Right hindlimb (tissue), 1 donor: ENCODE measurements at places on chromosomes 5 and 9.

GRCh38 chr5:56105511-56106291, 110.9 kb upstream of the IL6ST start:
- no peak for DNase-seq

DNA sequence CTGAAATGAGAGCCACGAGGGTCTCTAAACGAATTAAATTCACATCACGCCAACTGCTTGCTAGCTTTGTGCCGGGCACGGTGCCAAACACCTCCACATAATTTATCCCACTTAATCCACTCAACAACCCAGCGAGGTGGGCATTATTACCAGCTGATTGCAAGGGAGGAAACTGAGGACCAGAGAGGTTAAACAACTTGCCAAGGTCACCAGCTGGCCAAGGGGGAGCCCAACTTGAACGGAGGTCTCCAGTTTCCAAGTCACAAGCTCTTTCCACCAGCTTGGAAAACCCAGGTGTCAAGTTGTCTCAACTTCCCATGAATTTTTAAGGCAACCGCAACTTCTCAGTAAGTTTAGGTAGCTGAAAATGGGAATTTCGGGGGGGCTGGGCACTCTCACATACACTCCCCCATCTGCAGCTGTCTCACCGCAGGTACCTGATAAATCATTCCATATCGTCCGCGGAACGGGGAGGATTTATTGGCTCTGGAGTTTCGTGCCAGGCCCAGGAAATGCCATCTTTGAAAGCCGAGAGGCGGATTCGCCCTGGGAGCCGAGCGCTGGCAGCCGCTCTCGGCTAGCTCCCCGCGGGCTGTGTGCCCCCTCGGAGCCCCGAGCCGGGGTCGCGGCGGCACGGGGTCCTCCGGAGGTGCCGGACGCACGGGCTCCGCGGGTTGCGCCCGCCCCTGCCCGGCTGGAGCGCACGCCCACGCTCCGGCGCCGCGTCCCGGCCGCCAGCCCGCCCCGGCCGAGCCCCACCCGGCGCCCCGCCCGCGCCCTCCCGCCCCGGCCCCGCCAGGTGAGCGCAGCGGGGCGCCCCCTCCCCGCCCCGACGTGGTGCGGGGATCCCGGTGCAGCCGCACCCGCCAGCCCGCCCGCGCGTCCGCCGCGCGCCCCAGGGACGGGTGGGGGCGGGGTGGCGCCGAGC, 617 bp downstream of the PTPN3 start:
- DNase-seq, result no peak

DNA sequence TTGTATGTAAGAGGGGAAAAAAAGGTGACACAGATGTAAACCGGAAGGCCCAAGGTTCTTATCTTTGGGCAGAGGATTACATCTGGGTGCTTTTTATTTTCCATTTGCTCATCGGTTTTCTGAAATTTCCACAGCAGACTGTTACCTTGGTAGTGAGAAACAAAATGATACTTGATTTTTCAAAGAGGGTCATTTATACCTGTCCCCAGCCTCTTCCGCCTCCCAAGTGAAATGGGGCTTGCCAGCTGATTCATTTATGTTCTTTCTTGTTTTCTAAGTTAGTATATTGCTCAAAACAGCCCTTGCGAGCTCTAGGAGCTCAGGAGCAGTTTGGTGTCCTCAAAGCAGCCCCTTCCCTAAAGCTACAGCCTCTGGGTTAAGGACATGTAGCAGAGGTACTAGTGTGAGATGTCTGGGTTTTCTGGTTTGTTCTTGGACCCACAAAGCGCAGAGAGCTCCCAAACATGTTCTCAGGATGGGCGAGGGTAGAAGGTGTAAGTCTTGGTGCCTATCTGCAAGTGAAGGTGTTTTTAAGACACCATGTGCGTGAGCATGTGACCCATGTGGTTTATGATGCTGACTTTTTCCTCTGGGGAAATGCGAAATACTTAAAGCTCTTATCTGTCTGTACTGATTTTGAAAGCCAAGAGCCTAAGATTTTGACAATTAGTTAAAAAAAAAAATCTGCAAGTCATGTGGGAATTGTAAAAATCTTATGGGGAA, 38.3 kb downstream of the DAPK1 start:
- no peak for DNase-seq

DNA sequence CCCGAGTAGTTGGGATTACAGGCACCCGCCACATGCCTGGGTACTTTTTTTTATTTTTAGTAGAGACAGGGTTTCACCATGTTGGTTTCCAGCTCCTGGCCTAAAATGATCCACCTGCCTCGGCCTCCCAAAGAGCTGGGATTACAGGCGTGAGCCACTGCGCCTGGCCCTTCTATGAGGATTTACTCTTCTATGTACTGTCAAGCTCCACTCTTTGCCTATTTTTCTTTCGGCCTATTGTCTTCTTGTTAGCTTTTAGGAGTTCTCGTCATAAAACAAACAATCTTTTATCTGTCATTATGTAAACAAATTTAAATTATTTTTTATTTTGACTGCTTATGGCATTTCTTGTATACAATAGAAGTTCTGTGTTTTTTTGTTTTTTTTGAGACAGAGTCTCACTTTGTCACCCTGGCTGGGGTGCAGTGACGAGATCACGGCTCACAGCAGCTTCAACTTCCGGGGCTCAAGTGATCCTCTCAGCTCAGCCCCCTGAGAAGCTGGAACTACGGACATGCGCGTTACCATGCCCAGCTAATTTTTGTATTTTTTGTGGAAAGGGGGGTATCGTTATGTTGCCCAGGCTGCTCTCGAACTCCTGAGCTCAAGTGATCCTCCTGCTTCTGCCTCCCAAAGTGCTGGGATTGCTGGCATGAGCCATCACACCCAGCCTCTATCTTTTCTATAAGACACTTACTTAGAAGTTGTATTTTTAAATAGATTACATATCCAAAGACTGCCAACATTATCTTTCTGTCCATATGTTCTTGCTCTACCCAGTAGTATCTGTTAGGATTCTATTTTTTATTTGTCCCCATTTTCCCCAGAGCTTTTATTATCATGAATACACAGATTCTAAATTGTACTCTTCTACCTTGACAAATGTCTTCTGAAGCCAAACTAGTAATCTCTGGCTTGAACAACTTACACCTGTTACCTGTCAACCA, 29.2 kb downstream of the CSNK1A1 start:
- DNase-seq, result no peak

DNA sequence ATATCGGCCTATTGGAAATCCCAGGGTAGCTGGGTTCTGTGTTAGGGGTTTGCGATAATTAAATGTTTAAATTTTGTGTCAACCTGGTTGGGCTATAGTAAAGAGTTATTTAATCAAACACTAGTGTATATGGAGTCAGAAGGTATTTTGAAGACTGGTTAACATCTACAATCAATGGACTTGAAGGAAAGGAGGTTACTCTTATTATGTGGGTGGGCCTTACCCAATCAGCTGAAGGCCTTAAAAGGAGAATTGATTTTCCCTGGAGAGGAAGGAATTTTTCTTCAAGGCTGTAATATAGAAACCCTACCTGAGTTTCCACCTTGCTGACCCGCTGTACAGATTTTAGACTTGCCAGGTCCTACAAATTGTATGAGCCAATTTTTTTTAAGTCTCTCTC, 411.4 kb downstream of the IRX1 start:
- no peak for DNase-seq

DNA sequence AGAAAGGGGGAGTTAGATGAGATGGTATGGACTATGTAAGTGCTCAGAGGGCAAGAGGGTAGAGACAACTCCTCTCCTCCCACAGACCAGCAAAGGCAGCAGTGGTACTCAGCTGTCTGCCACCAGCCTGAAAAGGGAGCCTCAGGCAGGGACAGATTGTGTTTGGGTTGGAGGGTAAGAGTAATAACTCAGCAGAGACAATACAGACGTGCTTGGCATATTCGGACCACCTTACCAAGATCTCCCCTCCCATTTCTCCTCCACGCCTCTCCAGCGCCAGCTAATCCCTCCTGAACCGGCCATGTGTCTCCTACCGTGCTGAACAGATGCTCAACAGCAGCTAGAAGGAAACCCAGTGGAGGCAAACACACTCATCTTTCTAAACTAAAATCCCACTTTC, 180.8 kb downstream of the ASTN2 start:
- no peak for DNase-seq

DNA sequence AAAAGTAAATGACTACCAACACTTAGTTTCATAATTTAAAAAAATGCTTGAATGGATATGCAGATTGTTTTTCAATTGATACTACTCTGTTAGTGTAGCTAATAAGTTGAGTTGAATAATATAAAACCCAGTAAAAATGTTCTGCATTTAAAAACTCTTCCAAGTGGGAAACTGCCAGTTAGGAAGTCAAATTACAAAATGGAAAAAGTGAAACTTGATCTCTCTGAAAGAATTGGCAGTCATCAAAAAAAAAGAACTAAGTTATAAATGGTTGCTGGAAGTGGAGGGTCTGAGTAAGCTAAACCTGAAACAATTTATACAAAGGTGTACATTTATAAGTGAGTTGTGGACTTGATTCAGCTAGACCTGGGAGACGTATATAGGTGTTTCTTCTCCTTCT, 52.4 kb downstream of the VCAN start:
- DNase-seq, result no peak

DNA sequence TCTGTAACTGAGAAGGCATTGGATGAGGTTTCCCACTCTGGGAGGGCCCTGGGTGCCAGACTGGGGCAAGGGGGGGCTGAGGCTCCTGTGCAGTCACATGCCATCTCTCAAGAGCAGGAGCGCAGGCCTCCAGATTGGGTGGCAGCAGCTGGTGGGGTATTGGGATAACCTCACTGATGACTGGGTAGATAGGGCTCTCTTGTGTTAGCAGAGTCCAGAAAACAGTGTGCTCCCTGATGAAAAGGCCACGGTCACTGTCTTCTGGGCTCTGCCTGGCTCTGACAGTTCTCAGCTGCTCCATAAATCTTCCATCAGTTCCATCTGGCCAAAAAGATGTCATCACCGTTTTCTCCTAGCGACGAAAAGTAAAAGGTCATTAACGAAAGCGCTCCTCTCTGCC, 21.8 kb upstream of the NKX2-5 start:
- DNase-seq, result no peak

DNA sequence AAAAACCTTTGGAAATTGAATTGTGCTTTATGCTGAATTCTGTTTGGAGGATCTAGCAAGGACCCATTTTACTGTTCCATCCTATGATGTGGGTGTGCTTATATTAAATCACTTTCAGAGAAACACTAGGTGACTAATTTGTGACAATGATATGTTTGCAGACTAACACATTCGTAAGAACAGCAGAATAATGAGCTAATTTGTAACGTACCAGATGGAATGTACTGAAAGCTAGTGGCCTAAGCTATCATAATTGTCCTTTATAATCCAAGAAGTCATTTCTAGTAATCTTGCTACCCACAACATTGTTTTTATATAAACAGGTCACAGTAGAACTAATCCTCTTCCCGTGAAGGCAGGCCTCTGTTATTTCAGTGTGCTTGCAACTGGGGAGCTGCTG, 292.5 kb downstream of the PDE4D start:
- no peak for DNase-seq

DNA sequence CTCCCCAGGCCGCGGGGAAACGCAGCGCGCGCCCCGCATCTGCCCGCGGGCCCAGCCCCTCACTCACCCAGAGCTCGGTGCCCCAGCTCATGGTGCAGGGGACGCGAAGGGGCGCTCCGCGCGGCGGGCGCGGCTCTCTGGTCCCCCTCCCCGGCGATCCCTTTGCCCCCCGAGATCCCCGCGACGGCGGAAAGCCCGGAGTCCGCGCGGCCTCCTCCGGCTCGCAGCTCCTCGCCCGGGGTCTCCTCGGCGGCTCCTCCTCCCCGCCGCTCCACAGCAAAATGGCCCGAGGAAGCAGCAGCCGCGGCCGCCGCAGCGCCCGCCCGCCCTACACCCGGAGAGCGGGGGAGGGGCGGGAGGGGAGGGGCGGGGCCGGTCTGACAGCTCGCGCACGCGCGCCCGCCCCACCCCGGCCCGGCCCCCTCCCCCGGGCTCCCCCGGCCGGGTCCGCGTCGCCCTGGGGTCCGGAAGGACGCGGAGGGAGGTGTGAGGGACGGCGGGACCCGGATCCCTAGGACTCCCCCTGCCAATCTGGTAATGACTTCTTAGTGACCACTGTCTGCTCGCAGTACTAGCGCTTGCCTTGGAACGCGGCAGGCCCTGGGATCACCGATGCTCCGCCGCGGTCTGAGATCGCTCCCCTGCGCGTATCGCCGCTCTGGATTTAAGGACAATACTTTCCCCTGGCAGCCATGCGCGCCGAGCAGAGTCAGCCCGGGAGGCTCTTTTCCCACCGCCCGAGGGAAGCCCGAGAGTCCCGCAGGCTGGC, at the start of gene FNBP1:
TSS of gene FNBP1 (minus strand) at position 305 of the 769 bp plus-strand sequence. CDS start at position 91, 214 bp downstream.
- peak; percentile 92 for DNase-seq

DNA sequence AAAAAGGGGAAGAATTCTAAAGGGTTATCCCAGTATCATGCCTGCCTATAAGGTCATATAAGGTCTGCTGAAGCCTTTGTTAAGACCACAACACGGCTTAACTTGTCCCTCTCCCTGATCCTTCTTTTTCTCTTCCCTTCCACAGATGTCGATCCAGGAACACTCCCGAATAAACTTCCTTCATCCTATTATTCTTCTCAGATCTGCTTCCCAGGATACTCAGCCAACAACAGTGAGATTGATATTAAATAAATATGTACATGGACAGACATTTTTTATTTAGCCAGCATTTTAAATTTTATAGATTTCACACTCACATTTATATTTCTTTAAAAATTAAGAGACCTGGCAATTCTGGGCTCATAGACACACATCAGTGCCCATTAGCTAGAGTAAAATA, 44.1 kb downstream of the DPYSL3 start:
- DNase-seq, result no peak

DNA sequence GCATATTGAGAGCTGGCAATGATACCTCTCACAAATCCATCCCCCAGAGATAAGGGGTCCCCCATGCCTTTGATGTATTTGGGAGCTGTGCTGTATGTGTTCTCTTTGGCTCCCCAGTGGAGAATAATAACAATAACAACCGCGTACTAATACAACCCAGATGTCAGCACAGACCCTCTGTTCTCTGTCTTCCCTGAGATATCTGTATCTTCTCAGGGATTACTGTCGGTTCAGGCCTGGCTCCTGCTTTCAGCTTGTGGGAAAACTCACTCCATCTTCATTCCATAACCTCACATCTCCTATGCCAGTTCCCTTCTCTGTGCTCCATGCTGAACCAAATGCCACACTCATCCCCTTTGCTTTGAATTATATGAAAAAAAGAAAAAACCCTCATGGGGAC, 76.2 kb downstream of the TMC1 start:
- DNase-seq, result no peak

- no peak for DNase-seq
Measured at GRCh38 chr9:137321726-137322361, 19.8 kb upstream of the NRARP start.

DNA sequence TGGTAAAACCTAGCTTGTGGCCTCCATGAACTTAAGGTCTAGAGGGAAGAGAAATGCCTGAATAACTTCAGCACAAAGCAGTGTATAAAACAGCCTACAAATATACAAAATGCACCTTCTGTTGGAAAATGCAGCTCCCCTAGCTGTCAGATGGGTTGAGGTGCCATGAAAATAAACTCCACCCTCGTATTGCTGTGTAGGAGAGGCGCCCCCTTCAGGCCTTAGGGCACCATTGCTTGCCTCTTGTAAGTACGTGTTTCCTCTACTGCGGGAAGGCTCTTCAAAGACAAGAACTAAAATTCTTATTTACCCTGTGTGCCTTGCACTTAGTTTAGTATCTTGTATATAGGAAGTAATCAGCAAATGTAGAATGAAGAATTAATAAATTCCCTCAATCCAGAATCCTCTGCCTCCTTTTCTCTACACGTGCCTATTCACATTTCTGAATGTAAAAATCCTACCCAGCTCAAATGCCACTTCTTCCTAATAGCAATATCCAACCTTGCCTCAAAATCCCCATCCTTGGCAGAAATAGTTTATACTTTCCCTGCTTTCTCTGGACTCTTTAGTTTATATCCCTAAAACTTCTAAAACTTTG, 393.7 kb upstream of the PDE4D start:
- DNase-seq, result no peak

- DNase-seq, result no peak
Measured at GRCh38 chr5:170630711-170631141, 126.9 kb downstream of the KCNIP1 start.
